ENCODE measurements at places on chromosomes 3 and 15.
A peak's percentile ranks its signal among the peaks of the same experiment; 100 is the strongest.

DNA sequence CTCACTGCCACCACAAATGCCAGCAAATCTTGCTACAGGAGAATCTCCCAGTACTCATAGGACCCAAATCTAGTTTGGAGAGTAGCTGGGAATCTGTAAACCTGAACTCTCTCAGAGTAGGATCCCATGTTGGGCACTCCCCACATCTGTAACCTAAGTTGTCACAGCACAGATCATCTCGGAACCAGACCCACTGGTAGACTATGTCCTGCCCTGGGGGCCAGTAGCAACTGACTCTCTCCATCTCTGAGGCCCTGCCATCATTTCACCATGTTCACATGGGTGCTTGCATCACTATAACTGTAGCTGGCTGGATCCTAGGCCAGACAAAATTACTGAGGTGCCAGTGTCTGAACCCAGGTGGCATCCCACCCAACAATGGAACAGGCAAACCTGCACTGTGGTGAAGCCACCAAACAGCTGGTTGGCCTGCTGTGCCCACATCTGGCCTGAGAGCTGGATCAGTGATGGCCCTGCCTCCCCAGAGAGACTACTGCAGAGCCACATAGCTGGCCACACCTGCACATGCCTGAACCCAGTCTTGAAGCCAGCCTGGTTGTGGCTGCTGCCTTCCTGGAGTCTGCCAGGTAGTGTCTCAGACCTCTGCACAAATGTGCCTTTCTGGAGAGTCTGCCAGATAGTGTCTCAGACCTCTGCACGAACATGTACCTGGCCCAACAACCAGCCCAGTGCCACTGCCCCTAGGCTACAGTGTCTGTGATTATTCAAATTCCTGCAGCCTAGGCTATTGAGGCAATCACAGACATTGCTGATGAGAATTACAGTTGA, 82.0 kb downstream of the ISL2 start:
- no peak for DNase-seq

- DNase-seq, result no peak
Observed at GRCh38 chr3:99947356-99947755, 129.7 kb downstream of the CMSS1 start.

GRCh38 chr15:40357723-40358470, at the start of gene DISP2:
Gene DISP2 (plus strand): TSS chr15:40358219. CDS start chr15:40358322, 103 bp downstream.
- peak; percentile 88 for DNase-seq

GRCh38 chr15:35312344-35312743, 227.2 kb upstream of the NANOGP8 start:
- DNase-seq, result no peak

GRCh38 chr3:106206613-106207012, 337.8 kb upstream of the CBLB start:
- no peak for DNase-seq

GRCh38 chr15:37071134-37071533, 29.2 kb downstream of the MEIS2 start:
- DNase-seq, result no peak

DNA sequence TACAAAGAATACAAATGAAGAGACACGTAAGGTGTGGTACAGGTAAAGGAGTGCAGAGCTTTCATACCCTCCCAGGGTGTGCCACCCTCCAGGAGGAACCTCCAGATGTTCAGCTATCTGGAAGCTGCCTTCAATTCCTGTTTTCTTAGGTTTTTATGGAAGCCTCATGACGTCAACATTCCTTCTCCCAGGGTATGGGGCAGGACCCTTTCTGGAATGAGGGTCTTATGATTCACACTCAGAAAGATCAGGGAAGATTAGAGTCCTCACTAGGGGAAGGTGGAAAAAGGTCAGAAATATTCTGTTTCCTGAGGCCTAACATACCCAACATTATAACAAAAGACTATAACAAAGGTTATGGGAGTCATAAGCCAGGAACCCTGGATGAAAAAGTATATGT, 99.8 kb upstream of the PLCL2 start:
- no peak for DNase-seq

Measured in COR-L47 (cell line).